ENCODE measurements at places on chromosomes 5 and 9.

DNA sequence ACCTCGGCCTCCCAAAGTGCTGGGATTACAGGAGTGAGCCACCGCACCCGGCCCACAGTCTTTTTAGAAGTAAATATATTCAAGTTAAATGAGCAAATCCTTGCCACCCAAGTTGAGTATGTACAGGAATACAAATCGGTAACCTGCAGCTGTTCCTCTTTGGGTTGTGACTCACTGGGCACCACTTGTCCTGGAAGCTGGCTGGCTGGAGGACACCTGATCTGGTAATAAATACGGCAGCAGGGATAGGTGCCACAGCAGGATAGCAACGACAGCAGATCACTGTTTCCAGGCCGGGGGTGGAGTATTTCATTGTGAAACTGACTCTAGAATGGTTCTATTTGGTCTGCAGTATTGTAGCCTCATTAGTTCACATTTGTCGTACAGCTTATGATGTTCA is 35.7 kb upstream of the SLC36A2 start:
- no peak for DNase-seq

DNA sequence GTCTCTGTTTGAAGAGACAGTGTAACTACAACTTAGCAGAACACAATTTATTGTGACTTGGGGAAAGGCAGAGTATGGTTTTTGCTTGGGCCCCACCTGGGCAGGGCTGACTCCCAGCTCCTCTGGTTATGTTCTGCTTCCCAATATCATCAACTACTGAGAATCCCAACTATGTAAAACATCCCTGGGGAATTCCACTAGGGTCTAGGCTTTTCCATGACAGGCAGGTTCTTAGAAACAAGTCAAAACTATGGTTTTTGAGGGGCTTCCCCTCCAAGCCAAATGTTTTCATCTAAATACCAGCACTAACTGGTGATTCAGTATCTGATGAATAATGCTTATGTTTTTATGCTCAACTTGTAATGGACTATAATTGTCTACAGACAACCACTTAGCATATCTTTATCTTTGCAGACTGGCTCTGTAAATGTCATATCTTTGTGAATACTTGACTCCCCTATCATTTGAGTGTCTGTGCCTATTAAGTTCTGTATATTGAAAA is 409.5 kb downstream of the PDE4D start:
- DNase-seq: no peak

GRCh38 chr9:134403292-134403681 is 77.0 kb downstream of the RXRA start:
- DNase-seq: no peak

DNA sequence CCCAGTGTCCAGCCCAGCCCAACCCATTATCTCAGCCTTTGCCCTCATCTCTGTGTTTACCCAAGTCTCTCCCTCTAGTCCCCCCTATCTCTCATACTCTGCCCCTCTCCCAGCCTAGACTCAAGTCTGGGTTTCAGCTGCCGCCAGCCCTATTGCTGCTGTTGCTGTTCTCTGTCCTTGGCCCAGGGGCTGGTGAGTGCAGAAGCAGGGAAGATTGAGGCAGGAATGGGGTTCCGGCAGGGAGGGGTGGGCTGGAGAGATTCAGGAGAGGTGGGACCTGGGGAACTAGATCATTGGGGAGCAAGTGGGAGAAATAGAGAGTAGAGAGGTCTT is 702 bp downstream of the TMEM8B start:
- no peak for DNase-seq

DNA sequence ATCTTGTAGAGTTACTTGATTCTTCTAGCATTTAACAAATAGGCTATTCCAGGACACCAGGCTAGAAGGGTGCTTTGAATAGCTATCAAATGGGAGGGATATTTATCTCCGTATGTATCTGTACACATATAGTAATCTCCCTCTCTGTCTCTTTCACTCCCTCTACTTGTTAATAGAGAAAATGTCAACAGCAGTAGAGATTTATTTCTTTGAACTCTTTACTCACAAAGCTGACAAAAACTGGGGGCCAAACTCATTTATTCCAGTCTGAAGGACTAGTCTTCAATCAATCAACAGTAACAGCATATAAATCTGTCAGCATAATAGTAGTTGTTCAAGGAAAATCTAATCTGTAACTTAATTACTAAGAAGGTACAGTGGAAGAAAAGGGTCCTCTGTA is 78.2 kb upstream of the FER start:
- no peak for DNase-seq

DNA sequence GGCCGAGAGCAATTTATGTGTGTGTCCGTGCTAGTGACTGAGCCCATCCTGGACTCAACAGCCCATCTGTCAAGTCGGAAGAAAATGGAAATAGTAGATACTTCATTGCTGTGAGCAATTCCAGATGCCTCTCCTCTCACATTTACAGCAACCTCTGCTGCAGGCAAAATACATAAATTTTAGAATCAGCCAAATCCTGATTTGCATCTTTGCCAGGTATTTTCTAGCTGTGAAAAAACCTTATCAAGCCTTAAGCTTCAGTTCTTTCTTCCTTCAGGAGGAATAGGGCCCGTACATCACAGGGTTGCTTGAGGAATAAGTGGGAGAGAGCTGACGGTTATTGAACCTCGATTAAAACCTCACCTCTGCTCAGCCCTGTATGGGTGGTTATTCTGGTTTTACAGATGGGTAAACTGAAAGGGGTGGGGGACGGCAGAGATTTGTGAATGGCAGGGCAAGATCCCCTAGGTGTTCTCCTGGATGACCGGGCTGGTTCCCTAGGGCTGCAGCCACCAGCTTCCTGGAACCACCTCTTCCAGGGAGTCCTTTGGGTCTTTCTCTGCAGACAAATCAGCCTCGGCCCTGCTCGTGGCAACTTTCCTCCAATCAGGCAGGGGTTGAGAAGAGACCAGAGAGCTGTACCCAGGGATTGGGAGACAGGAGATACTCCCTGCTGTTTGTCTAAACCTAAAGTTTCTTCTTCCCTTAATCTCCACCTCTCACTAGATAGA is 5.3 kb upstream of the MSX2 start:
- no peak for DNase-seq

DNA sequence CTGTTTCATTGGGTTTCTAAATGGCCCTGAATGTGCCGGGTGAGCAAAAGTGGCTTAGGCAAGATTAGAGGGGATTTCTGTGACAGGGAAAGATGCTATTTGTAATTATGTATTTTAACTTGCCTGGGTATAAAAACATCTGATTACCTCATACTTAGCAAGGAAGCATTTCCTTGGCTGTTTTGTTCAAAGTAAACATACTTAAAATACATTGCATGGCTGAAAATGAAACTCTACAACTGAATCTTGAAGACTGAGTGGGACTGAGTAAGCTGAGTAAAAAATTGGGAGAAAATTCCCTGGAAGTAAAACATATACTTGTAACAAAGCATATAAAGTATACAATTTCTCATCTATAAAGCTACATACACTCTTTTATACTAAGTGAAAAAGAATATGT is 197.5 kb downstream of the IRX1 start:
- no peak for DNase-seq

GRCh38 chr5:14040542-14040941 is 96.1 kb upstream of the DNAH5 start:
- DNase-seq: no peak
